ENCODE measurements at places on chromosomes 5 and 9.
A peak's percentile ranks its signal among the peaks of the same experiment; 100 is the strongest.

GRCh38 chr5:169838688-169839087, 141.6 kb downstream of the INSYN2B start:
- DNase-seq, result no peak

- no peak for DNase-seq
Measured at GRCh38 chr5:1080432-1080831, 31.4 kb downstream of the SLC12A7 start.

GRCh38 chr5:61477788-61478187, 145.7 kb downstream of the ZSWIM6 start:
- DNase-seq, result no peak

- DNase-seq, result no peak
Measured at GRCh38 chr5:132463811-132464155, 26.8 kb downstream of the IRF1 start.

- no peak for DNase-seq
Measured at GRCh38 chr5:156927545-156927944, 35.5 kb downstream of the TIMD4 start.

- no peak for DNase-seq
Measured at GRCh38 chr9:92726348-92726747, 38.3 kb downstream of the BICD2 start.

GRCh38 chr5:135127439-135128240, 93.6 kb upstream of the PITX1 start:
- DNase-seq, result peak; percentile 94

DNA sequence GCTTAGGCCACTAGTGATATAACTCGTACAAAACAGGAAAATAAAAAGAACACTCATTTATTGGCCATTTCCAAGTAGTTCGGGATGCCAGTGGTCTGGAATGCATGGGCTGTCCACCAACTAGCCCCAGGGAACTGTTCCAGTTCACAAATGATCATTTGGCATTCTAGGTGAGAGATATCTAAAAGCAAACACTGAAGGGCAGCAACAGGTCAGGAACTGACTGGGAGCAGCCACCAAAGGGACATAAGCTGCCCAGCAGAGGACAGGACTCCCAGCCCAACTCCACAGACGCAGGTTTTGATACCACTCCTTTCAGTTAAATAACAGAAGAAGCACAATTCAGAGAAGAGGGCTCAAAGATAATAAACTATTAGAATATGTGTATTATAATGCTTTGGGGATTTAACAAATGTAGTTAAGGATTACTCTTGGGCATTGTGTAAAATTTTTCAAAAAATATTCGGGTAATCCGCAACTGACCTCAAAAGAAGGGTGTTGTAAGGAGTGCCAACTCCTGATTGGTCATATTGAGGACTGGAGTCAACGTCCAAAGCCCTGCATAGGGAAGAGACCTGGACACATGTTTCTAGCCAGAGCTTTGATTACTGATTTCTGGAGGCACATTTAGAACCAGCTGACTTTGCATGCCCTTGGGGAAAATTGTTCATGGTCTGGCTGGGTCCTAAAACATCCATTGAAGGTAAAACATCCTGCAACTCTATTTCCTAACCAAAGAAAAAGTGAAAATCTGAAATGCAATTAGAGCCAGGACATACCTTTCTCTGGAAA, 320.0 kb downstream of the DNAH5 start:
- no peak for DNase-seq

- DNase-seq, result no peak
Measured at GRCh38 chr9:800591-801150, 40.8 kb upstream of the DMRT1 start.

DNA sequence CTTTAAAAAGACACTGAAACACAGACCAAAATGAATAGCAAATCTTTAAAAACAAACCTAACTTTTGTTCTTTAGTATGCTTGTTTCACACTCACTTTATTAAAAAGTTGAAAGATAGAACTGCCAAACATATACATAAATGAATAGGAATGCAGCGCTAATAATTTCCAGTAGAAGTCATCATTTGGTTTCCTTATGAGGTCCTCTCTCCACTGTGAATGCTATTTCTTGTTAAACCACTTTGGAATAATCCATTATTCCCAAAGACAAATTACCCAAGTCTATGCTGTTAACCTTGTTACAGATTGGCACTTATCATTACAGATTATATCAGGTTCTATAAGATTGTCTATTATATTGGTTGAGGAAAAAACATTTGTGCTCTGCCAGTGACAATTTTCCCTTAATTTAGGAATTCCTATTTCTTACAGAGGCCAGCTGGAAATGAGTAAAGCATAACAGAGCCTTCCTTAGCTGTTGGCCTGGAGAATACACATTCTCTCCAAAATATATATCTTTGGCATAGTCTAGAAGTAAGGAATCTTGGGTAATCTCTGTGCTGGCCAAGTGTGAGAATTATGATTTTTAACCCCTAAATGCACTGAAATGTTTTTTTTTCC, 29.3 kb upstream of the MINAR2 start:
- DNase-seq, result no peak

- no peak for DNase-seq
Measured at GRCh38 chr5:150918613-150919012, 13.8 kb upstream of the ZNF300 start.

- peak; percentile 47 for DNase-seq
Measured at GRCh38 chr9:74803376-74804017, 84.2 kb downstream of the TRPM6 start.

GRCh38 chr5:100668511-100668910, 133.3 kb downstream of the FAM174A start:
- peak; percentile 51 for DNase-seq

DNA sequence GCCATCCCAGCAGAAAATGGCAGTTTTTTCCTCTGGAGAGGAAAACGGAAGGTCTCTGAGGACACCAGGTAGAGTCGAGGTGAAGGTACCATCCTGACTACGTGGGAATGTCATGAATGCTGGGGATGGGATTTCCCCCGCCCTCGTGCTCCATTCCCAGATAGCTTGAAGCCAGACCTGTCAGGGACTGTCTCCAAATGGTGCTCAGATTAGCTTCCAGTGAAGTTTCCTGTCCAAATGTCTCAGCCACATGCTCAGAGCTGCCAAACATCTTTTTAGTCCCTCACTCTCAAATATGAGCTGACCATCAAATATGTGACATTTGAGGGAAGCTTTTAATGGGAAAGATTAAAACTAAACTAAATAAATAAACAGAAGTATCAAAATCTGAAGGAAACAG, 7.6 kb upstream of the ANKRD34B start:
- DNase-seq, result no peak

- DNase-seq, result no peak
Measured at GRCh38 chr9:109499093-109499630, 1.1 kb upstream of the PTPN3 start.

DNA sequence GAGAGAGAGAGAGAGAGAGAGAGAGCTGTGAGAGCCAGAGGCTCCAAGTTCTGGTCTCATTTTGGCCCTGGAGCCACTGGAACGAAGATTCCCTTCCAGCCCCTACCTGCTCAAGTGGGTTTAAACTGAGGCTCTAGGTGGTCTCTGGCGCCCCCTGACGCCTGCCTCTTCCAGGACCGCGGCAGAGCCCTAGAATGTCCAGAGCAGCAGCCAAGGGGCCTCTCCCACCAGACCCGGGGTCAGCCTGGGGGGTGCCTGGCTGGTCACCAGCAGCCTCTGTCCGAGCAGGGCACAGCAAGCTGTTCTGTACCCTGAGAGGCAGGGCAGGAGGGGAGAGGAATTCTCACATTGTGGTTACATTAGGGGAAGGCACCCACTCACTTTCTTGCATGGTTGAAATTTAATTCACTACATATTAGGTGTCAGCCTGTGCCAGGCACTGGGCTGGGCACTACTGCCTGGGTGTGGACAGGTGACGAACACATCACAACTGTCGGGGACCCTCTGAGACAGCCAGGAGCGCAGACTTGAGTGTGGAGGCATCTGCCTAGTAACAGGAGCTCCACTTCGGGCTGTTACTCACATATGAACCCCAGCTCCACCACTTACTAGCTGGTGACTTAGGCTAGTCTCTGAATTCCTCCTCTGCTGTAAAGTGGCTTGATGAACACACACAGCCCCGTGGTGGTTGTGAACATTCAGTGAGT, 44.5 kb downstream of the AMBP start:
- peak; percentile 8 for DNase-seq

DNA sequence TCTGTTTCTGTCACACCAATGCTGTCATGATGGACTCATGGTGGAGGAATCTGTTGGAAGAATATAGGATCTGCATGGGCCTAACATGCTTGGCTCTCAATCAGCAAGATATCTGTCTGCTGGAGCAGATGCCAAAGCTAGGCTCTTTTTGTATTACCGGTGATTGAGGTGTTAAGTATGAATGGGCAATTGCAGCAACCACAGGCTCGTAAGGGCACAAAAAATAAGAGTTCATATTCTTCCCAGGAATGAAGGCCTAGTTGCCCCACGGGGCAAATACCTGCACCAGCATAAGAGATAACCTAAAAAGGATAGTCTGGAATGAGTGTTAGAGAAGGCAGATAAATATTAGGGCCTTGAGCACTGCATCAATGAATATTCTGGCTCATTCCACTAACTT, 679.5 kb upstream of the COX7C start:
- DNase-seq, result no peak

GRCh38 chr5:168187614-168188013, 103.8 kb upstream of the WWC1 start:
- DNase-seq, result no peak

GRCh38 chr9:70036641-70037040, 7.0 kb upstream of the MAMDC2 start:
- DNase-seq, result no peak

DNA sequence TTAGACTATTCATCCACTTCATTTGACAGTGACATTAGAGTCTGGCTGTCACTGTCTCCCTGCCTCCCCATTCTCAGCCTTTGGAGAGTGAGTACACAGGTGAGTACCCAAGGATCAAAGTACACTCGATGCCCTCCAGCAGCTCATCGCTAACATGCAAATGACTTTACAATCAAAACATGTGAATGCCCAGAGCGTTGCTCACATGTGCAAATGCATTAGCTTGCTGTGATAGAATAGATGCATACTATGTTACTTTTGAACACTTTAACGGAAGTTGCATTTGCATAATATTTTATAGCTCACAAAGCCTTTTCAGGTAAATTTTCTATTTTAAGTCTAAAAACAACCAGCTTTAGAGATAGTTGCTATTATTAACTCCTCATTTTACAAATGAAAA, 107.6 kb downstream of the SYK start:
- no peak for DNase-seq

GRCh38 chr9:76866689-76867088, 39.2 kb downstream of the PRUNE2 start:
- DNase-seq, result peak; percentile 76

DNA sequence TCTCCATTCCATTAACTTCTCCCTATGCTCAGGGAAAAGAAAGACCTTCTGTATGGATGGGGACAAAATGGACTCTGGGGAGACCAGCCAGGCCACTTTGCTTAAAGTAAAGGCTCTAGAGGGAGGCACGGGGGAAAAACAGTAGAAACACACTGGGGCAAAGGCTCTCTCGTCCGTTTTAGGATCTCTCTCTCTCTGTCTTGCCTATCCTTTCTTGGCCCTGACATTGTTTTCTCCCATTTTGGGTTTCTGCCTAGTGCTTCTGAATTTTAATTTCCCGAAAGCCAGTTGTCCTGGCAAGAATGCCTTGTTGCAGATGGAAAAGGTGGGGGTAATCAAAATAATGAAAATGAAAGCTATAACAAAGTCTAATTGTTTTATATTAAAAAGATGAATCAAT, 28.2 kb downstream of the NMUR2 start:
- no peak for DNase-seq

DNA sequence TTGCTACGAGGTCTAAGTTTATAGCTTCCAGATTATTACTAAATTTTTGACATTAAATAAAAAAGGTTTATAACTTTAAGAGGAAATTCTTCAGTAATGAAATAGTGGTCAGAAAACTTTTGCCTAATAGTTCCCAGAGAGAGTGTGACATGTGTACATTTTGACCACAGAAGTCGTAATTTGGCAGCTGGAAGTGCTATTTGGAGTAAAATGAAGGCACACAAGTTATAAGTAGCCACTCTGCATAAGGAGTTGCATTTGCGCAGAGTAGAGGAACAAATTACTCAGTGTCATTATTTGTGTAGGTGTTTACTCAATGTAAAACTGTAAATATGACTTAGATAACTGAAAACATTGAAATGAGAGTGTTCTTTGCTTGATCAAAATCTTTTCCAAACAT, 408.4 kb downstream of the CCDC171 start:
- no peak for DNase-seq

DNA sequence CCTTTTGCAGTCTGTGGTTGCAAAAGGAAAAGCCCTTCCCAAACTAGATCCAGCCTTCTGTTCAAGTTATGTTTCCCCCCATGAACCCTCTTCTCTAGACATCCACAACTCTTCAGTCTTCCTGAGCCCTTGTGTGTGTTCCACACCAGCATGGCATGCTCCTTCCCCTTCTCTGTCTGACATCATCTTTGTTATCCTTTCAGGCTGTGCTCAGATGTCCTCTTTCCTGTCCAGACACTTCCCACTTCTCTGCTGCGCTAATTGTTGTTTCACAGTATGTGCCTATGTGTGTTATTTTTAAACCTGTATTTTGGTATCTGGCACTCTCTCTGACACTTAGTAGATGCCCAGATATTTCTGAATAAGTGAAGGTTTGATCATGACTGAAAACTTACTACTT, 38.2 kb downstream of the FOCAD start:
- peak; percentile 46 for DNase-seq

DNA sequence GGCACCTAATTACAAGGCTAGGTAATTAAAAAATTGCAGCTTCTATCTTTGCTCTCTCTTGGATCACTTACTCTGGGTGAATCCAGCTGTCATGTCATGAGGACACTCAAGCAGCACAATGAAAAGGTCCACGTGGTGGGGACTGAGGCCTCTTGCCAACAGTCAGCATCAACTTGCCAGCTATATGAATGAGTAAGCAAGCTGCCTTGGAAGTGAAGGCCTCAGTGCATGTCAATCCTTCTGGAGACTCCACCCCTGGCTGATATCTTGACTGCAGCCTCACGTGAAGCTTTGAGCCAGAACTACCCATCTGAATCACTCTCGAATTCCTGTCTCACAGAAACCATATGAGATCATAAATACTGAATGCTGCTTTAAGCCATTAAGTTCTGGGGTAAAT, 140.5 kb downstream of the SNX18 start:
- DNase-seq, result peak; percentile 42

- no peak for DNase-seq
Measured at GRCh38 chr5:107634981-107635848, 35.5 kb downstream of the EFNA5 start.

DNA sequence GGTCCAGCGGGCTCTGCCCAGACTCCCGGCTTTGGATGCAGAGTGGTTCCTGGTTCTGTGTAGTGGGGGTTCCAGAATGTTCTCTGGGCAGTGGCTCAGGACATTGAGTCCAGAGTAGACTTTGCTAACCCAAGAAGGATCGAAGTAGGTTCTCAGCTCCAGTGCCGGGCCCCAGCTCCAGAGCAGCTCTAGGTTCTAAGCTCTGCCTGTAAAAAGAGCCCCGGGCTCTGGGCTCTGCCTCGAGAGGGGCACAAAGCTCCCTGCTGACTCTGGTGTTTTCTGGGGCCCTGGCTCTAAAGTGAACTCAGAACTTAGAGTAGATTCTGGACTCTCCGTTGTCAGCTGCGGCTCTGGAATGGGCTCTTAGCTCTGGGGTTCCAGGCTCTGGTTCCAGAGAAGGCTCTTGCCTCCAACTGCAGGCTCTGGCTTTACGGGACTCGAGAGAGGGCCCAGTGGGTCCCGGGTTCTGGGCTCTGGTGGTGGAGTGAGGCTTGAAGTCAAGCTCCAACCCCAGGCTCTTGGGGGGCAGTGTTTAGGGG, 414 bp downstream of the WDR38 start:
- no peak for DNase-seq

GRCh38 chr5:66897356-66897755, 299.2 kb downstream of the CD180 start:
- DNase-seq, result no peak

All from epithelial cell of esophagus (primary cell).